ENCODE measurements at places on chromosomes 5 and 9.

DNA sequence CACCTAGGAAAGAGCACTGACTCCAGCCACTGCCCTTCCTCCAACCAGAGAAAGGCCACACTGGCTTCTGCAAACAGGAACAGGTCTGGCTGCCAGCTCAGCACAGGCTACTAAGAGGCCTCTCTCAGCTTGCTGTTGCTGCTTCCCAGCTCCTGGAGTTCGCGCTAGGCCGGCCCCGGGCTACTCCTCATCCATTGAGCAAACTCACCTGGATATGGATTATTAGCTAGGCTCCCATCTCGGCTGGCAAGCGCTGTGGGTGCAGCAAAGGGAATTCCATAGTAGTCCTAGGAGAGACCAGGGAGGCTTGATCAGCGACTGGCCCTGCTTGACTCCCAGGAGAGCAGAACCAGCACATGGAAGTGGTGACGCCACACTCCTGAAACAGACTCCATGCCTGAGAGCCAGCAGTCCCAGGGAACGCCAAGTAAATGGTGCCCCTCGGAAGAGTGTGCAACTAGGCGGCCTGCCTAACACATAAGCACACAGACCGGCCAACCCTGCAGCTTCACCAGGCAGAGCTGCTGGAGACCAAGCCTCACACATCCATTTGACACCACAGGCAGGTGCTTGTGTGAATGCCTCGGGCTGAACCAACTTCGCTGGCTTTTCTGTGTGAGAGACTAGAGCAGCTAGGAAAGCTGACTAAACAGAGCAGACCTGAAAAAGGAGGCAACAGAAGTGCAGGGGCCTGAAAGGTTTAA, 107.2 kb downstream of the UBE2R2 start:
- no peak for DNase-seq

- DNase-seq = peak; percentile 22
These were observed 608 bp downstream of the ENTR1 start for GRCh38 chr9:136409557-136410455.

GRCh38 chr5:156155598-156155997, 171.4 kb upstream of the SGCD start:
- DNase-seq = no peak

DNA sequence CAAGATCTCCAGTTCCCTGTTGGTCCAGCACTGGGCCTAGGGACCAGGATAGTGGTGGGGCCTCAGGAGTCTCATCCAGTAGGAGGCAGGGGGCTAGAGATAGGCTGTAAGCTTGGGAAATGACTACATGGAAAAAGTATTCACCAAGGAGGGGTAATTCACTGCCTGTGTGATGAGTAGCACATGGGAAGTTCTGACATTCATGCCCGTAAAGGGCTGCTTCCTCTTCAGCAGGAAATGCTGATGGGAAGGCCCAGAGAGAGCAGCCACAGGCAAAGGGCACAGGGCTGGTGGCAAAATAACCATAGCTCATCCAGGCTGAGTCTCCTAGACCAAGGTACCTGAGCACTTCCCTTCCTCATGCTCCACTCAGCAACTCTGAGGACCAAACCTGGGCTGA, 23.1 kb upstream of the FRRS1L start:
- DNase-seq = no peak

DNA sequence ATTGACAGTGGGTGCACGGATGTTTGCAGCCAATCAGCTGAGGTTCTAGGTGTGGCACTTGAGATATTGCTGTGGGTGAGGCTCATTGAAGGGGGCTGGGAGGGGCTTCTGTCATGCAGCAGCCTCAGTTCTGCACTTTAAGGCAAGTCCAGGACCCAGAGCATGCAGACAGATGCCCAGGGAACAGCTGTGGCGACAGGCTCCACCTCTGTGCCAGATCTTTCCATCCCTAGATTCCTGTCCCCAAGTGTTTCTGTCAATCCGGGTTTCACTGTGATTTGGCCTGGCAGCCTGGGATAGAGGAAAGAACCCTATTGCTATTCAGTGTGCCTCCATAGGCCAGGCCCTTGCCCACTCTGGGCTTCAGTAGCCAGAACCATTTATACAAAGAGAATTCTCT, 20.8 kb upstream of the CERCAM start:
- no peak for DNase-seq

- DNase-seq = no peak
These were observed 773.8 kb upstream of the CHD1 start for GRCh38 chr5:99702565-99702964.

DNA sequence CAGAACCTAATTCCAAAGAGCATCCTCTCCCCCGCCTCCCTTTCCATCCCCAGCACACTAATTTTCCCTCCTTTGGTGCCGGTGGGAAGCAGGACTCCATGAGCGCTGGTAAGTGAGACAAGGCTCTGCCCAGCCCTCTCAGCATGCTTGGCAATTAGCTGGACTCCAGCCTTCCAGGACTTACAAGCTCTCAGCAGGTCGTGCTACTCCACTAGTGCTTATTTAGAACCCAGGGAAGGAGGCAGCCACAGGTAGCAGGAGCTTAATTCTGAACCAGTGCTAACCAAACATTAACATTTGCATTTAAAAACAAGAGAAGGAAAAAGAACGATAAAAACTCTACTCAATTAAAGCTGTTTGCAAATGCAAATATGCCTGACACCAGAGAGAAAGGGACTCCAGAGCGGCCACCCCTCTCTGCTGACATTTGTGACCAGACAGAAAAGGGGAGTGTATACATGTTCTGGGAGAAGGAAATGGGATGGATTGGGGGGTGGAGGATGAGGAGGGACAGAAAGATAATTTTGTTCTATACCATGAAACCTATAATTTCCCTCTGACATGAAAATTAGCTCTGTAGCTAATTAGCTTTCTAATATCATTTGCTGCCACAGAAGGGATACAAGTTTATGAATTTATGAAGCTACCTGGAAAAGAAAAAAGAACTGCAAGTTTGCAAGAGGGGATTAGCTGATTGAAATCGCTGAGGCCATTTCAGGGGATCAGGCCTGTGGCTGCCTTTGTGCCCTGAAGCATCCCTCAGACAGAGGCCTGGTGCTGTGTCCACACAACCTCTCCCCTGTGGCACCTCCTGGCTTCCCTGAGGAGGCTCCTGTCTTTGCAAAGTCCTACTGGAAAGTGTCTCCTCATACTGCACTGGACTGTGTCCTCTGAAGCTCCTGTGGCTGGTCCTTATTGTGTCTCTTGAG, 266.3 kb downstream of the SEC61B start:
- DNase-seq = no peak

- DNase-seq = no peak
These were observed 198.4 kb upstream of the MEF2C start for GRCh38 chr5:89081360-89081759.

GRCh38 chr5:119340597-119341218, 15.1 kb upstream of the TNFAIP8 start:
- DNase-seq = peak; percentile 69

DNA sequence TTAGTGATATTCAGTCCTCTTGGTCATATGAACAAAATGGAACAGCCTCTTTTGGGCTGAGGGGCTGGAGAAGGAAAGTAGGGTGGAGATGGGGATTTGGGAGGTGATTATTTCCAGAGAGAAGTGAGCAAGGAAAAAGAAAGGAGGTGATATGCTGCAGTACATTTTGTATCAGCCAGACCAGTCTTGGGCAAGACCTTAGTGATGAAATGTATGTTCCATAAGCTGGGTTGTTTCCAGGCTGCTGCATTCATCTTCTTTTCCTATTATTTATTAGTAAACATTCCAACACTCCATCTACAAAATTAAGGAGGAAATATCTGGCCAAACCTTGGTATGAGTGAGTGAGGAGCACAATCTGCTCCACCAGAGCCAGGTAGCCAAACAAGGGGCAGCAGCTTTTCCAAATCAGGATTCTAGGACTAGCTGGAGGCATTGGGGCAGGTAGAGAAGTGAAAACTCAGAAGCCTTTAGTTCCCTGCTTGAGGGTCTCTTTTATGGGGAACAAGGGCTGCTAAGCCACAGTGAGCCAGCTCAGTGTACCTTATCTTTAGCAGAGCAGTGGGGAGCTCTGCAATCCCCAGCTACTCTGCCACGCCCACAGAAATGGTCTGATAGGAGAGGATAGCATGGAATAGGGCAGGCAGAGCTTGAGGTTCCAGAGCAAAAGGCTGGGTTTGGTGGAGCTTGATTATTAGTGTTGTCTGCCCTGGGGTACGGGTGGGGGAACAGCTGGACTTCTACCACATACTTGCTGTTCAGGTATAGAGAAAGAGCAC, 19.5 kb downstream of the RAD1 start:
- no peak for DNase-seq

- DNase-seq = no peak
These were observed 142.7 kb downstream of the FBXL17 start for GRCh38 chr5:108238936-108239887.

GRCh38 chr5:52603778-52604554, 183.8 kb upstream of the ITGA1 start:
- DNase-seq = no peak

GRCh38 chr5:117133198-117133597, 558.6 kb upstream of the SEMA6A start:
- DNase-seq = no peak

DNA sequence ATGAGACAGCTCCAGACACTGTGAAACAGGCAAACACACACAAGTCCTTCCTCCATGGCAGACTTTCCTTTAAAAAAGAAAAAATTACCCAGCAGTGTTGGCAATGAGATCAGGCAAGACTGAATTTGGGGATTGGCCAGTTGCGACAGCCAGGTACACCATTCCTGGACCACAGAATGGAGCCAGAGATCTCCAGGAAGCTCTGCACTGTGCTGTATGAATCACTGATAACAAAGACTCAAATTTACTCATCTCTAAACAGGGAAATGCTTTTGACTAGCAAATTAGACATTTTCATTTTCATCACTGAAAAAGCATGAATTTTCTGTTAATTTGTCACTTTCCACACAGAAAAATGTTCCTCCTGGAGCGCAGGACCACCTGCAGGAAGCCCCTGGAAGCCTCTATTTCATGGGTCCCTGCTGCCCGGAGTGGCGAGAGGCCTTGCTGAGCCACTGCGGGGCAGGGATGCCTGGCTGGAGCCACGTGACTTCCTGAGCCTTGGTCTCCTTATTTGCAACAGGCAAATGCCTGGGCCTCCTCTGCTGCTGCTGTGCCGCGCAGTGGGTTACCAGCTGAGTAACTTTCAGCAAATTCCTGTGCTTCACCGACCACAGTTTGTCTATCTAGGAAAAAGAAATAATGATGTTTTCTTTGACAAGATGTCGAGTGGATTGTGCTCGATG, 185.9 kb upstream of the ZNF618 start:
- no peak for DNase-seq

- DNase-seq = no peak
These were observed 10.3 kb downstream of the CNTFR start for GRCh38 chr9:34579104-34579807.

DNA sequence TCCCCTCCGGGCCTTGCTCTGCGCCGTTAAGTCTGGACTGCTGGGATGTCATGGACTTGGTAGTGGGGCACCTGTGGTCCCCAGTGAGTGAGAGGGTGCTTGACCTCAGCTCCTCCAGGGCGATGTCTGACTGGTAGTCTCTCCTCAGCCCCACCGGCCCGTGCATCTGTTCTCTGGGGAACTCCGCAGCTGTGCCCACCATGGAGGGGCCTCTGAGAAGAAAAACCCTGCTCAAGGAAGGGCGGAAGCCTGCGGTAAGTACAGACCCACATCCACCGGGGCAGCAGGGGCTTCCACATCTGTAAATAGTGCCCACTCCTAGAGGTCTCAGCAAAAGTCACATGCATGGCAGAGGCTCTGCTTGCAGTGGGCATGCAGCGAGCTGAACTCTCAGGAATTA, 52.6 kb upstream of the GARNL3 start:
- no peak for DNase-seq

GRCh38 chr5:65394087-65394486, 87.6 kb downstream of the ADAMTS6 start:
- no peak for DNase-seq

DNA sequence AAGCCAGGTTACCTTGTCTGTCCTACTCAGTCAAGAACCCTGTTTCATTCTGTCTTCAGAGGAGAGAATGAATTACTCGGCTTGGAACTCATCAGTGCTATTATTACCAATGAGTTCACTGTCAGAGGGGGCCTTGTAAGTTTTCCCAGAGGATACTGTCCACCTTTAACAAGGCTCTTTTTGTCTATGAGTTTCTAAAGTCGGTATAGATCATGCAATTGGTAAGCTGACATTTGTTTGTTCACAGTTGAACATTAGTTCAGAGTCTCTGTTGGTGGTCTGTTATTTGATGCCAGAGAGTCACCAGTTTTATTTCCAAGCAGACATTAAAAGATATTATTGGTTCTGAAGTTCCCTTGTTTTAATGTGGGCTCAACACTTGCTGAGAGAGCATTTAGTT, 58.1 kb upstream of the DHFR start:
- no peak for DNase-seq

GRCh38 chr5:131272307-131272706, 8.5 kb downstream of the CDC42SE2 start:
- no peak for DNase-seq

DNA sequence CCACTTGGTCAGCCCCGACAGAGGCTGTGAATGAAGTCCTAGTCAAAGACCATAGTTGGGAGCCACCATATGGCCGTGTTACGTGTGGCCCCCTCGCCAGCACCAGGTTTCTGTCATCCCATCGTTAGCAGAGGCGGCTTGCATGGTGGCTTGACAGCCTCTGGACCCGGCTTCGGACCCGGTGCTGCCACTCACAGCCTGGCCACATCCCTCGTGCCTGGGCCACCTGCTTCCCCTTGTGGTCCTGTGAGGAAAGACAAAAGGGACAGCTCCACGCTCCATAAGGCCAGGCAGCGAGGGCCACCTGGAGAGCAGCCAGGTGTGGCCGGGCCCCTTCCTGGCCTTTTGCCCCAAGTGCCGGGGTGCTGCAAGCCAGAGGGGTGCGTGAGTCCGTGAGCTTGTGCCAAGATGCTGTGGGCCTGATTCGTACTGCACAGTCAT, 6.2 kb downstream of the NKD2 start:
- no peak for DNase-seq

DNA sequence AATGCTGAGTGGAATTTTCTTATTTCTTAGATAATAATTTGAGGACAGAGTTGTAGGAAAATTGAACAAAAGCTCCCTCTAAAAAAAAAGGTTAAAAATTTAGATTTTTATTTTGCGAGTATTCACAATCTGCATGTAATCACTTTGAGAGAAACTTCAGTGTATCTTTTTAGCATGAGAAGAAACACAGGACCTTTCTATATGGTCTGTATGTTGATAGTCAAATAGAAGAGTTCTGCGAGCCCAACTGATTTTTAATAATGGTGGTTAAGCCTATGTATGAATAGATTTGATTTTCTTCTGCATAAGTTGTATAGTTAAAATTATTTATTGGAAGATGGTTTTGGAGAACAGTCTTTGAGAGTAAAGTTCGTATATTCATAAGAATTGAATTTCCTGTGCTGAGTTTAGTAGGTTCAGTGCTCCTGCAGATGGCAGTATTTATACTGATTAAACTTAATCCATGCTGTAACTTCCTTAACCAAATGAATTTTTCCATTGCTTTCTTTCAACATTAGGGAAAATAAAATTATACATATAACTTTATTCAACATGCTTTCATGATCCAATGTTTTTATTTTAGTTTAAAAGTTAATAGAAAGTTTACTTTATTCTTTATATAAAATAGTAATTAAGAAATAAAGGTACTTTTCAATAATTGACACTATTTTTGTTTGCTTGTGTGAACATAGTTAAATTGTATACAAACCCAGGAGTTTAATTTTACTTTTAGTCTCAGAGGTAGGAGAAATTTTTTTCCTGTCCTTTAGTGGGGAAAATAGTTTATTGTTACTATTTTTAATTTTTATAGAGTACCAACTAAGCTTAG, 19.6 kb downstream of the TCERG1 start:
- no peak for DNase-seq
